ENCODE measurements at places on chromosomes 4 and X.

- DNase-seq = no peak
Observed at GRCh38 chr4:175509320-175509719, 302.7 kb downstream of the GPM6A start.

DNA sequence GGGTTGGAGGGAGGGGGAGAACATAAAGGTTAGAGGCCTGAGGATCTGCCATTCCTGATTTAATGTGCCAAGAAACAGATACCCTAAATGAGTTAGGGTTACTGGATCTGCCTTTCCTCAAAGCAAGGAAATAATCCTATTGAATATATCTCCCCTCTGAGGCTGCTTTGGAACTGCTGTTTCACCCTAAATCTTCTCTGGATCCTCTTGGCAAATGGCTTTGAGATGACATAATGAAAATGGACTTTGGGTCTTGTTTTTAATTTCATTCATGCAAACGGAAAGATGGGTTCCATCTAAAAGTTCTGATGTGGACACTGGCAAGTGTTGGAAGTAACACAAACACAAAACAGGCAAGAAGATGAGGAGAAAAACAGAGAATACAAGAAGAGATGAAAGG, 23.0 kb upstream of the MAOA start:
- DNase-seq = no peak

GRCh38 chr4:145886871-145887240, 51.8 kb downstream of the ZNF827 start:
- no peak for DNase-seq

DNA sequence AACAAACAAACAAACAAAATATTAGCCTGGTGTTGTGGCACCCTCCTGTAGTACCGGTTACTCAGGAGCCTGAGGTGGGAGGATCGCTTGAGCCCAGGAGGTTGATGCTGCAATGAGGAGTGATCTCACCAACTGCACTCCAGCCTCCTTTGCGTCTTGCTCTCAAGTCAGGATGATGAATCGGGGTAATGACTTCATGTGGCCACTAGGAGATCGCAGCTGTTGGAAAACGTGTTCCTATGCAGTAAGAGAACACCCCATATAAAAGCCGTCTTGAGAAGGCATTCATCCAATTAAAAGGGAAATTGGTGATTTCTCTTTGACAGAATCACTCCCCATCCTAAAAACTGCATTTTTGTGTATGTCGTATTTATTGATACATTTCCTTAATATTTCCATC, 6.9 kb downstream of the CCNB3 start:
- DNase-seq = no peak

DNA sequence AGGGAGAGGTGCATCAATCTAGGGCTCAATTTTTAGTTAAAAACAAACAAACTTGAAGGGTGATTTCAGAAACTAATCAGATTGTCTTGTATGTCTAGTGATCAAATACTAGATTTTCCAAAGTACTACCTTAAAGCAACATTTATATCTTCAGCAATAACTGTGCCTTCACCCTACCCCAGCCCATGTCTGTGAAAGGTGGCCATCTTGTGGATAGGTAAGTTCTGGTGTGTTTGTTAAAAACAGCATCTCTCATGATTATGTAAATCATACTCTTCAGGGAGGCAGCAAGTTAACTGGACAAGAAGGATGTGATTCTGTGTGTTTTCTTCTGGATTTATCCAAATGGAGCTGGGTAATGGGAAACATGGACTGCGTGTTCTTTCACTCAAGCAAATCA, 81.4 kb upstream of the ACSL1 start:
- no peak for DNase-seq

DNA sequence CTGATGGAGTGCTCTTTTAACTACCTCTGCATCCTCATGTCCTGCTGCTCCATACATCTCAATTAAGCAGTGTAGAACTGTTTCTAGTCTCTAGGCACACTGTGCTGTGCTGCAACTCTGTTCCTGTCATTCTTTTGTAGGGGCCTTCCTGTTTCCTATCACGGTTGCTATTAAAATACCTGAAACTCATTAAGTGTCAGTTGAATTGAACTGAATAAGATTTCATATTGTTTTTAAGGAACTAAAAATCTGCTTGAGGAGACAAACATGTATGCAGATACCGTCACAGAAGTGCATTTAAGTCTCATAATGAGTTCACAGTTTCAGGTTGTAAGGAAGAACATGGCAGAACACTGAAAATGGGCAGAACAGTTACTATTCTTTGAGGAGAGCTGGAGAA, 170.1 kb downstream of the LARP7 start:
- DNase-seq = no peak

GRCh38 chrX:15504661-15505060, 4.1 kb downstream of the BMX start:
- DNase-seq = no peak

DNA sequence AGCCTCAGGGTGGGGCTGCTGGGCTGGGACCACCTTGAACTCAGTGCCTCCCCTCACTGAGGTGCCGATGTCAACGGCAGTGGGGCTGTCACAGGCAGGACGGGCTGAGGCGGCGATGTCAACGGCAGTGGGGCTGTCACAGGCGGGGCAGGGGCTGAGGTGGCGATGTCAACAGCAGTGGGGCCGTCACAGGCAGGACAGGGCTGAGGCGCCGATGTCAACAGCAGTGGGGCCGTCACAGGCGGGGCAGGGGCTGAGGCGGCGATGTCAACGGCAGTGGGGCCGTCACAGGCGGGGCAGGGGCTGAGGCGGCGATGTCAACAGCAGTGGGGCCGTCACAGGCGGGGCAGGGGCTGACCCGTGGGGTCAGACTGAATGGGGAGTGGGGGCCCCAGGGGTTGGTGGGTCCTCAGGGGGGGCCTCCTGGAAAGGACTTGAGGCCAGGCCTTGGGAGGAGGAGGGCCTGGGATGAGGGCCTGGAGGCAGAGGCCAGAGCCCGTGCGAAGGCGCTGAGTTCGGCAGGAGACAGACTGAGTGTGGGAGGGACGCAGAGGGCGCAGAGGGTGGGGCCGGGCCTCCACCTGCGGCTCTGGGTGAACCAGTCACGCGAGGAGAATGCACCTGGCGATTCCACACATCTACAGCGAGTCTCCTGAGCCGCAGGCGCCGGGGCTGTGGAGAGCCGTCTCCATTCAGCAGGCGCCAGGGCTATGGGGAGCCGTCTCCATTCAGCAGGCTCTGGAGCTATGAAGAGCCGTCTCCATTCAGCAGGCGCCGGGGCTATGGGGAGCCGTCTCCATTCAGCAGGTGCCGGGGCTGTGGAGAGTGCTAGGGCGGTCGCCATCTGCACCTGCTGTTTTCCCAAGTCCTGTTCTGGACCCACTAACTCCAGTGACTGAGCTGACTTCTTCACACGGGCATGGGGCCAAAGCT, 22.9 kb downstream of the ATP5ME start:
- DNase-seq = no peak

DNA sequence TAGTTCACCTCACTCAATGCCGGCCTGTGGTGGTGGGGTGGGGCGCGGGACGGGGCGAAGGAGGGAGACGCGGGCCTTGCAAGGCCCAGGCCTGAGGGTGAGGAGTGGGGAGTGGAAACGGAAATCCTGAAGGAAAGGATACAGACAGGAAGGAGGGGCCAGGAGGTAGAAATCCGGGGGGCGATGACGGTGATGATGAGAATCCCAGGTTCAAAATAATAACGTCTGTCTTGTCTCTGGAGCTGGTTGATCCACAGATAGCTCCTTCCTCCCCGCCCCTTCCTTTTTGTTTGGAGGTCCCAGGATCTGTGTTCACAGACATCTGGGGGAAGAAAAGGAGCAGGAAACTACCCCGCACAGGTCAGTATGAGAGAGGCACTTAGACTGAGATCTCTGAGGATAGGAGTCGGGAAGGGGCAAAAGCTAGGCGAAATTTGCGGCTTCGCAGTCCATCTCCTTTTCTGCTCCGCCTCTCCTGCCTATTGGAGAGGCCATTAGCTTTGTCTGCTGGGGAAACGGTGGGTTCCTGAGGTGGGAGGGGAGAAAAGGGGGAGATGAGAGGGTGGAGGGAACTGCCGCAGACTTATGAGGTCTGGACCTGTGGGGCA, 746 bp downstream of the TCEAL7 start:
- DNase-seq = no peak

DNA sequence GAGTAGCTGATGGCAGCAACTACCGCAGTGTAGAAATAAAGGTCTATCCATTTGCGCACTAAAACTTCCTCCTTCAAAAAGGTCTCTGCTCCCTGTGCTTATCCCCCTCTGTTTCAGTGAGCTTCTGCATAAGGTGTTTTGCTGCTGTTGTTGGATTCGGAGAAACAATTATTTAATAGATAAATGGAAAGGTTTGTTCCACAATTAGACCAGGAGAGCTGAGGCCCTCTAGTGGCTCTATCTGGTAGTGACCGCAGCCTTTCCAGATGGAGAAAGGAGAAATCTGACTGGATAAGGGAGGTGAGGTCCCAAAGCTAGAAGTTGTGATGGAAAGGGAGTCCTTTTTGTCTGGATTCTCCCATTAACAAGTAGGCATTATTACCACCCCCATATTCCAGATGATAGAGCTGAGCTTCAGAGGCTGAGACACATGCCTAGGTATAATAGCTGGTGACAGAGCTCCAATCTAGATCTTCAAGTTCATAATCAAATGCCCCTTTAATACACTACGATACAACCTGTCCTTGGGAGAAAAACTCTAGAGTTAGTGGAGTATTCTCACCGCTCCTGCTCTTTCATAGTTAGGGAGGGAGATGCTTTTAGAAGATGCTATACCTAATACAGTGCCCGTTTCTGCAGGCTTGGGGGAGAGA, 5.1 kb upstream of the GABRQ start:
- no peak for DNase-seq

- DNase-seq = no peak
Observed at GRCh38 chr4:150395872-150396271, 186.1 kb upstream of the MAB21L2 start.

- DNase-seq = no peak
Observed at GRCh38 chr4:6926681-6927478, 17.3 kb downstream of the TBC1D14 start.

Measured in cortex of kidney (tissue), 1 donor.